Activated B cell treated with CpG ODN at 0.5 μM for 24 hours (primary cell): ENCODE measurements at places on chromosomes 5 and 9. TPM values are rescaled to one million over a fixed set of nuclear protein-coding genes. Genes with fewer than 3 reads are reported as not detected.

RIGI gene
- total RNA-seq, result 11.3 and 12.3 TPM in 2 replicates

GRCh38 chr5:175508896-175509295 lies 30.5 kb downstream of the SFXN1 start:
- DNase-seq, result no peak

DNA sequence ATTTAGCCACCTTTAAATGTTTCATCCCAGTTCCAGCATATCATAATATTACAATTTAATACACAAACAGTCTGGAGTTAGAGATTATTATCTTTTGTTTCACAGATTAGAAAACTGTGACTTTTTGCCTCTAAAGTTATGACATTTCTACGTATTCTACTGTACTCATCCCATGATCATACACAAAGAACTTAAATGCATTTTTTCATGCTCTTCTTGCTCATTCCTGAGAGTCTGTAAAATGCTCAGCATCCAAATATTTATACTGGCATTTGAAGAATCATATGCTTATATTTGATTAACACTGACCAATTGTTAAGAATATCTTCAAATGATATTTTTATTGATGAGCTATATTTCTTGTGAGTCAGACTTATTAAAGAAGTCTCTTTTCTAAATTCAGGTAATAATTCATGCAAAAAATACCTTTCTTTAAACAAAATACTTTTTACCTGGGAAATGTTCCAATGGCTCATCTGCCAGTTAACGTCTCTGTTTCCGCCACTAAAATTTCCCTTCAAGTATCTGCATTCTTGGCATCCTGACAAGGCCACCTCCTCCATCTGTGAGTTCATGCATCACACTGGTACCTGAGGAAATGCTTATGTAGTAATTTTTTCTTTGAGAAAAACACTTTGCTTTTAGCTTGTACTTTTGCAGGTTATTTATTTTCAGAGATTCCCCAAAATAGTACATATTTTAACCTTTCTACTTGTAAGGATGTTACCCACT lies 139.6 kb upstream of the RASA1 start:
- no peak for DNase-seq

GRCh38 chr9:79395755-79396154 lies 176.0 kb upstream of the TLE4 start:
- DNase-seq, result no peak

DNA sequence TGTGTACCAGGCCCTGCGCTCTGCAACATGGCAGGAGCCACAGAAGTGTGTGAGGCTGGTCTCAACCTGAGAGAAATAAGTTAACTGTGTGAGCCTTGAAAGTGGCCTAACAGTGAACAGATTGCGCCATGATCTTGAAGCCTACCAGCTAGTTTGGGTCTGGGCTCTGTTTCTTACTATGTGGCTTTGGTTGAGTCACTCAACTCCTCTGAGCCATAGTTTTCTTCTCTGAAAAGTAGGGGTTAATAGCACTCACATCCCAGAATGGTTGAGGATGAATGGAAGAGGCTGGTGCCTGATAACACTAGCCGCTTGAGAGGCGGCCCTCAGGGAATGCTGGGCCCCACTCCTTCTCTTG lies 121.5 kb downstream of the RGS3 start:
- no peak for DNase-seq

SLC25A2 gene
- total RNA-seq, result 2.6 and 3.9 TPM in 2 replicates

DNA sequence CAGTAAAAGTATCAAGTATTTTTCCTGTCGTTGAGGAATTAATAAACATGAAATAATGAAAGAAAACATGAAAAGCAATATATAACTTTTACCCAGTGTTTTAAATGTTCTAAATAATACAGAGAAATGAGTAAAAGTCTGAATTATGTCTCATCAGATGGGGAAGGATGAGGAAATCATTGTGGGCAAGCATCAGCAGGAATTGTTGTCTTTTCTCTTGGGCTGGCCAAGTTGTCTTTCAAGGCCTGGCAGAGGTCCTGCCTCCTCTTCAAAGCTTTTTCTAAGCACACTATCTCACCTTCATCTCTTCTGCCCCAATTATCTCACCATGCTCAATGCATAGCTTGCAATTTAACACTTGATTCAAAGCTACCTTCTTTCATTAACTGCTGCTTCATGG lies 41.9 kb downstream of the MOCS2 start:
- no peak for DNase-seq

- DNase-seq, result no peak
Measured at GRCh38 chr9:101220341-101220740, 164.5 kb downstream of the BAAT start.

GRCh38 chr9:125524583-125525355 lies 182.2 kb downstream of the MAPKAP1 start:
- no peak for DNase-seq

PCSK1 gene
- not detected in 2 replicates for total RNA-seq

DNA sequence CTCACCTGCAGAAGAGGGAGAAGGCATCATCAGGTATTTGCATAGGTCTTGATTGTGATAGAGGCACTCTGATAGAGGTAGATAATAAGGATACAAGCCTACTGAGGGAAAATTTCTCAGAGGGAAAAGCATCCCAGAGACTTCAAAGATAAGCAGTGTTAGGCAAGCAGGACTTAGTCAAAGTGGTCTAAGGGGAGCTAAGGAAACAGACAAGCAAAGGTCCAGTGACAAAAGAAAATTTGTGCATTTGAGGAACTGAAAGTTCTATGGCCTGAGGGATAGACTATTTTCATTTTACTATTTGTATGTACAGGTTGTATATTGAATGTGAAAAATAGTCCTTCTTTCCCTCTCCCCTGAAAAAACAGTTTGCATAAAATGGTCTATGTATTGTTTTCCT lies 27.4 kb downstream of the OXCT1 start:
- no peak for DNase-seq

GRCh38 chr5:92003806-92004205 lies 620.7 kb upstream of the ARRDC3 start:
- DNase-seq, result no peak

DNA sequence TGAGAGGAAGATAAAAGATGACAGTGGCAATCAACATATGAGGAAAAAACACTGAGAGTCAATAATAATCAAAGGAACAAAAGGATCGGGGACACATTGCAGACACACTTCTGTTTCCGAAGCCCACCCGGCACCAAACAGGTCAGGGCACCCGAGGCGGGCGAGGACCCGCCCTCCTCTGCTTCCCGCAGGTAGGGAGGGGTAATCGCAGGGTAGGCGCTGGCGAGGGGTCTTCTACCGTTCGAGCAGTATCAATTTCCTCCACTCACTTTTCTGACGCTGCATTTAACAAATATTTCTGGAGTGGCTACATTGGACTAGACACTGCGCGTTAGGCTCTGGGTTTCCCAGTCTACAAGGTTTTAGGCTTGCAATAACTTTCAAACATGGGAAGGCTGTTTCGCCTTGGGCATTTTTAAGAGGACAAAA lies 1.3 kb downstream of the TXN start:
- DNase-seq, result peak; percentile 17

DNA sequence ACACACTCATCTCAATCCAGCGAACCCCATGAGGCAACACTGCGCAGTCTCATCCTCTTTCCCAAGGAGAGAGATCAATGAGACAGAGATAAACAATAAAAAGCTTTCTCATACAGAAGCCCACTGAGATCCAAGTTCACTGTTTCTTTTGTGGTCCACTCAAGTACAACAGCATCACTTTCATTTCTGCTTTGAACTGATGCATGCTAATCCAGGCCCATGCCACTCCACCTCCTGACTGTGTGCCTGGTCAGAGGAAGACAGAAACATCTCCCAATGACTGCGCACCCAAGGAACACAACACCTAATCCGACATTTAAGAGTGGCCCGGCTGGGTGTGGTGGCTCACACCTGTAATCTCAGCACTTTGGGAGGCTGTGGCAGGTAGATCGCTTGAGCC lies 104.0 kb downstream of the SERINC5 start:
- DNase-seq, result no peak

B4GALT1 gene
- total RNA-seq, result 111 and 118 TPM in 2 replicates

SLC28A3 gene
- not detected in 2 replicates for total RNA-seq

PCA3 gene
- total RNA-seq, result not detected in 2 replicates

HABP4 gene
- total RNA-seq, result 8.1 TPM in 2 replicates

DNA sequence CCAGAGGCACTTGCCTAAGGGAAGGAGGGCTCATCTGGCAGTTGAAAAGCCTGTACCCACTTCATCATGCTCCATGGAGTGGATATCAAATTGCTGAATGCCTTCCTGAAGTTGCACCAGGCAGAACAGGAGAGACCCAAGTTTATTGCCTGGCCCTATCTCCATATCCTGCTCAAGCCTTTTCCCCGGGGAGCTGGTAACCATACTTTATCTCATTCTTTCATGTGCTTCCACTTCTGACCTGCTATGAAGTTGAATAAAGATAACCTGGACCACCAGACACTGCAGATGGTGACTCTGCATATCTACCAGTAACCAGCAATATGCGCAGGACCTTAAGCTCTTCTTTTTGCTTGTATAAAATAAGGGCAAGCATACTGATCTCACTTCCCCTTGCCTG lies 1397.5 kb upstream of the CDH6 start:
- DNase-seq, result no peak

ADAMTS2 gene
- total RNA-seq, result not detected in 2 replicates

- no peak for DNase-seq
Measured at GRCh38 chr5:75465480-75465879, 45.9 kb downstream of the CERT1 start.

ANKRD34B gene
- not detected in 2 replicates for total RNA-seq

- no peak for DNase-seq
Measured at GRCh38 chr5:89213573-89213972, 330.6 kb upstream of the MEF2C start.

GRCh38 chr5:74608736-74609601 lies 31.6 kb downstream of the ENC1 start:
- no peak for DNase-seq
